ENCODE measurements at places on chromosomes 6 and 20.

DNA sequence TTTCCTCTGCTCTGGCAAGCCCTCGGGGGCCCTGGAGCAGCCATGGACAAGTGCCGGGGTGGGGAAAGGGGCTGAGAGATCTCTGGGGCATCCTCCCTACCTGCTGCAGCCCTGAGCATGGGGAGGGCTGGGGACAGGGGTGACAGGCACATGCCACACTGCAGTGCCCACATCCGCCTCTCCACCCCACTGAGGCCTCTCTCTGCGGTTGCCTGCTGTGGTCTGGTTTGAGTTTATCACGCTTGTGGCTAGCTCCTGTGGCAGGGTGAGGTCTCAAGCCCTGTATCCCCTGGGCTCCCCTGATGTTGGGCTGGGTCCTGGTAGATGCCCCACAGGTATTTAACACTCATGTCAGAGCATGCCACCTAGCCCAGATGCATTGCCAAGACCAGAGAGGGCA is 52.9 kb upstream of the MLN start:
- DNase-seq, result no peak

DNA sequence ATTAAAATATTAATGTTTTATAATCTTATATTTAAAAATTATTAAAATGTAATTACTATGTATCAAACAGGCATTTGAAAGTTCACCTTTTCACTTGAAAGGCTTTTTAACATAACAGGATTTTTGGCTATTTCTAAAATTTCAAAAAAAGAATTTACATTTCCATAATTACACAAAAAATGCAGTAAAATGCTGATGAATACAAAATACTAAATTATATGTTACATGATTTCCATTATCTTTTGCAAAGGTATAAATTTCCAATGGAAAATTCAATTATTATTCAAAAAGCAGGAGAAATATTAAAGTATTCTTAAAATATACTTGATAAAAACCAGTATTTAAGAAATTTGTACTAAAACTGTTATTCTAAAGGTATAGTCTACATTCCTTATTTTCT is 66.1 kb downstream of the PHIP start:
- DNase-seq, result no peak

- DNase-seq, result no peak
Observed at GRCh38 chr6:163637524-163637923, 223.0 kb downstream of the QKI start.

DNA sequence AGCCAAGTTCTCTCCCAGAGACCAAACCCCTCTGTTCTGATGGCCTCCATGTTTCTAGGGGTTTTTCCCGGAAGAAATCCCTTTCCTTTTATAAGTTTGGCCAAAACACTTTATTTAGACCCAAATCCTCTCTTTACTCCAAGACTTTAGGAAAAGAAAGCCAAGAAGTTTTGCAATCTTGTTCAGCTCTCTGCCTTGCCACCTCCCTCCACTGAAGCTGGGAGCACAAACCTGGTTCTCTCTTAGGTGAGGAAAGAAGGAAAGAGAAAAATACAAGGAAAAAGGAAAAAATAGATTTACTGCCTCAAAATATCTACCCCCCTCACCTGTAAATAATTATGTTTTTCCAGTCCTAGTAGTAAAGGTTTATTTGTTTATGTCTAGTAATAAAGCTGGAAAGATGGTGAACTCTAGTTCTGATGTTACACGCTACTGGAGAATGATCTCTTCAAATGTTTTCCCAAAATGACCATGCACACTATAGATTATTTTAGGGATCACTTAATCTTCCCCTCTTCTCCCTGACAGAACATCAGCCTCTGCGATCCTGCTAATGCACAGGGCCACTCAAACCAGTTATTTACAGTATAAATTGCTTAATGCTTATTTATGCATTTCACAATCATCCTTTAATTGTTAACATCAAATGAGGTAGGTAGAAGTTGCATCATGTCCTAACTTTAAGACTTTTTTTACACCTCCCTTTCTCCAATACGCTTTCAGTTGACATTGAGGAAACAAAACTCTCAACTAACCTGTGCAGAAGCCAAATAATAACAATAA is 10.9 kb upstream of the ARG1 start:
- DNase-seq, result no peak

GRCh38 chr6:5379647-5380242 is 118.4 kb downstream of the FARS2 start:
- DNase-seq, result peak; percentile 51

GRCh38 chr6:73560182-73560732 is 39.4 kb upstream of the EEF1A1 start:
- DNase-seq, result no peak

GRCh38 chr6:89758830-89759229 is 60.8 kb downstream of the MDN1 start:
- DNase-seq, result no peak

GRCh38 chr6:70152786-70153185 is 150.1 kb downstream of the COL9A1 start:
- no peak for DNase-seq

- DNase-seq, result no peak
Observed at GRCh38 chr6:142761756-142762155, 183.2 kb downstream of the HIVEP2 start.

DNA sequence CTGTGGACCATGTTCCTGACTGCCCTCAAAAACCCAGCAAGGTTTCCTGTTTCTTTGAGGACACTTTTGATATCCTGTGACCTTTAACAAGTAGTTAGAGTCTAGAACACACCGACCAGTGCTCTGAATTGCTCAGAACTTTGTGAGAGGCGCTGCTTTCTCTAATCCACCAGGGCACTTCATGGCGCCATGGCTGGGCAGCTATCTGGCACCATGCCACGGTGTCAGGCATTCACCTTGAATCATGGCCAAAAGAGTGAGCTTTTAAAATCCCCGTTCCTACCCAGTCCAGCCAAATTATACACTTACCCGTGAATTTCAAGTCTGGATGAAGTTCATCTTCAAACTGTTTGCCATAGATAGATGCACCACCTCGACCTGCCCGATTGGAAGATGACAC is 17.0 kb upstream of the CPNE5 start:
- no peak for DNase-seq

DNA sequence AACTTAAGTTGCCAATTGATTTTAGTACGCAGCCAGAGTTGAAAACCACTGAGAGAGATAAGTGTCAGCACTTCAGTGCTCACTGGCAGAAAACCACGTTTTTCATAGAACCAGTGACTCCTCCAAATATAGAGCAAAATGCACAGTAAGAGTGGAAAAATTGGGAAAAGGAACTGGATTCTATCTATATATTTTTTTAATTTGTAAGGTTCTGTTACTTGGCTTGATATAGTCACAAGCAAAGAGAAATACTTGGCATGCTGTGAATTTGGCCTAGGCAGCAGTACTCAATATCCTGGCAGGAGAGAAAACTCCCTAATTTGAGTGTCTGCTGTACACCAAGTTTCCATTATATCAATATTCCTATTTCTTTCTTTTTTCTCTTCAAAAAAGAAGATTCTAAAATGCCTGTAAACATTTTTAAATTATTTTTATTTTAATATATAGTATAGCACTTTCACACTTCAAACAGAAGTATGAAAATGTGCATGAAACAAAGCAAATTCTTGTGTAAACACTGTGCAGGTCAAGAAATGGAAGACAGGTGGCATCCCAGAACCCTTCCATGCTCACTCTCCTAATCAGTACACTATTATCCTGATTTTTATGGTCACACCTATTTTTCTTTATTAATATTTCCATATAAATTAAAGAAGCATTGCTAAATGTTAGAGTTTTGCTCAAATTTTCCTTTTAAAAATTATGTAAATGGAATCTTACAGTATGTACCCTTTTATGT is 561.8 kb upstream of the RNF217 start:
- no peak for DNase-seq

DNA sequence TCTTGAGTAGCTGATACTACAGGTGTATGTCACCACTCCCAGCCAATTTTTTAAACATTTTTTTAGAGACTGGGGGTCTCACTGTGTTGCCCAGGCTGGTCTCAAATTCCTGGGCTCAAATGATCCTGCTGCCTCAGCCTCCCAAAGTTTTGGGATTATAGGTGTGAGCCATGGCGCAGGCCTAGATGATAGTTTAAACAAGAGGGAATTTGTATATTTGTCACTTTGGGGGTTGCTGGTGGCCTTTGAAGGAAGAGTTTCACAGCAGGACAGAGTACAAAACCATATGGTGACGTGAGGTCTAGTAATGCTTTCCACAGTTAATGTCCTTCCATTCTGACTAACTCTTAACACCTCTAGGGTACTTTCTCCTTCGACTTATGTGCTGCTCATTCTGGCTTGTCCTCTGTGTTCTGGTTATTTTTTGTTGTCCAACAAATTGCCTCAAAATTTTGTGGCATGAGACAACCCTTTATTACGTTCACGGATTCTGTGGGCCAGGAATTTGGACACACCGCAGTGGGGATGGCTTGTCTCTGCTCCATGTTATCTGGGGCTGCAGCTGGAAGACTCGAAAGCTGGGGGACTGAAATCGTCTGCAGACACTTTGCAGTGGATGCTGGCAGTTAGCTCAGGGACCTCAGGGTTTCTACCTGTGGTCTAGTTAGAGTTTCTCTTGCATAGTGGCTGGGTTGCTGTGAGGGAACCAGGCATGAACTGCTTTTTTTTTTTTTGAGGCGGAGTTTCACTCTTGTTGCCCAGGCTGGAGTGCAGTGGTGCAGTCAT is 23.0 kb upstream of the IER3 start:
- DNase-seq, result no peak

DNA sequence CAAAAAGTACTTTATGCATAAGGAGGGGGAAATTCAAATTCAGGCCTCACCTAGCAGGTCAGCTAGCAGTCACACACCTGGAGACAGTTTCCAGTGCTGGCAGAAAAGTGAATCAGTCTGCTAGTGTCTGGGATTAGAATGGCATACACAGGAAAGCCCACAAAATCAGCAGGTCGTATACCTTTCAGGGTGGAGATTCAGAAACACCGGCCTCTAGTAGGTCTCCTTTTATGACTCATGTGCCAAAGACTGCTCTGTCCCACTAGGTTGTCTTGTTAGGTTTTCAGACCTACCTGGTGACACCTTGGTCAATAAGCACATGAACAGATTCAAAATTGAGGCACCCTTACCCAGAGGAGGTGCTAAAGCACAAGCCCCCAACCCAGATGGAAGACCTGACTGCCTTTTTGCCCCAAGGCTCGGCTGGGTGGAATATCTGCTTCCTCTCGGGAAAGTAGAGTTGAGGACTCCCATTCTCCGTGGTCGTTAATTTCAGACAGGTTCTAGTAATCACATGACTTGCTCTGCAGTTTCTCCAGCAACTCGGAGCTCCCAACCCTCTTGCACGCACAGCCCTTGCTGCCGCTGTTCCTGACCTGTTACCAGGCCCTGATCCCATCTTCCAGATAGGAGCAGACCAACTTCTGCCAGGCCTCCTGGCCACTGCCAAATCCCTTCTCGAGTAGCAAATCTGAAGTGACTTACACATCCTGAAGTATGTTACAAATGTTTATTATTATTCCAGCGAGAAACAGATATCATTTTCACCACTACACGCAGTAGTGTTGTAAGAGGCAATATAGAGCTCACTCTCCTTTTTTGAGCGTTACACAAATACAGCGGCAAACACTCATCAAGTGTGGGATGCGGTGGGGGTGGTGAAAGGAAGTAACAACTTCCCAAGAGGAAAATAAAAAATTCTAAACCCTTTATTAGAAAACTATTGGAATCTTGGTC is 46.6 kb downstream of the AGPAT4 start:
- DNase-seq, result no peak

DNA sequence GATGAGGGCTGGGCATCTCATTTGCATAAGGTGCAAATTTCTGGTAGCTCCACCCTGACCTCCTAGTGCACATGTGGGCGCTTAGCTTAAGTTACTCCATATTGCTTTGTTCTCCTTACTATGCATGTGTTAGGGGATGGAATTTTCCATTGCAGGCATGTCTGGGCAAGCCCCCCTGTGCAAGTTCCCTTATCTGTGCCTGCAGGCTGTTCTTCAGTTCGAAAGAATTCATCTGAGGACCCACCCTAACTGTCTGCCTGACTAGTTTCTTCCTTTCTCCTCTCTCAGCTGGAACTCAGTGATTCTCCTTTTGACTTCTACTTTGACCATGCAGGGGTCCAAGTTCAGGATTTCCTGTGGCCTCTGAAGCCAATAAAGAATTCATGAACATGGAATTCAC is 30.2 kb downstream of the CCDC170 start:
- DNase-seq, result no peak

DNA sequence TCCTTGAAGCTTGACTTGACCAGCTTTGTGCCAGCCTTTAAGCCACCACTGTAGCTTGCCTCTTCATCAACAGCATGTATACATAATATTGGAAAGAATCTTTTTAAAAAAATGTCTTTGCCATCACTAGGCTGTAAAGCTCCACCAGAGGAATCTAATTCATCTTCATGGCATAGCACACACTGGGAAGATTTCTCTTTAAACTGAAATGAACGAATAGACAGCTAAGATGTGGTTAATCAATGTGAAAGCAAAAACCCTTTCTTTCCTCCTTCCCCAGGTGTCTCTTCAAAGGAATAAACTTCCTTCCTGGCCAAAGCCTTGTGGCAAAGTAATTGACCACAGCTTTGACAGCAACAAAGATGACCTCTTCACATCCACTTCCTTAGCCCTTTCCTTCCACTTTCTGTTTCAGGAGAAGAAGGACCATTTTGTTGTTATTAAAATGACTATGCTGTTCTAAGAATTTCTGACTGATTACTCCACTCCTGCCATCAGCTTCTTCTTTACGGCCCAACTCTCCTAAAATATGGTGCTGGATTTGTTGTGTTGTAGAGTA is 428.7 kb upstream of the SOX4 start:
- DNase-seq, result no peak

DNA sequence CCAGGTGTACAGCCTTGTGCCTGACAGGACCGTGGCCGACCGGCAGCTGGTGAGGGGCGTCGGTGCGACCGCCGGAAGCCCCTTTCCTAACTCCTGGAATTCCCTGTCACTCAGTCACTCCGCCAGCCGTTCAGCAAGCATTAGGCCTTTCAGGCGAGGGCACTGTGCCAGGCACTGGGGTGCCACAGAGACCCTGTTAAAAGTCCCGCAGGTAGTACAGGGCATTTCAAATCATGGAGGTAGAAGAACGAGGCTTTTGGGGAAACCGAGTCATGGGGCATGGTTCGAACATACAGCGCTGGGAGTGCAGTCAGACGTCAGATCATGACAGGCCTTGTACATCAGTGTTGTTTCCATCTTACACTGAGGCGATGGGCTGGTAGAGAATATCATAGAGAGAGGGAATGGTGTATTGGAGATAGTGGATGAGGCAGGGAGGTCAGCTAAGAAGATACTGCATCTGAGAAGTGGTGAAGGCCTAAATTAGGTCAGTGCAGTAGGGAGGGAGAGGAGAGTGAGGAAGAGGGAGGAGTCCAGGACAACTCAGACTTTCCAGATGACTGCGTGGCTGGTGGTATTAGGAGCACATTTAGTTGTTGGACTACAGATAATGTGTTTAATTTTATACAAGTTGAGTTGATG is 892 bp upstream of the DXO start:
- no peak for DNase-seq

- no peak for DNase-seq
Observed at GRCh38 chr6:160041608-160042007, 72.7 kb downstream of the IGF2R start.

DNA sequence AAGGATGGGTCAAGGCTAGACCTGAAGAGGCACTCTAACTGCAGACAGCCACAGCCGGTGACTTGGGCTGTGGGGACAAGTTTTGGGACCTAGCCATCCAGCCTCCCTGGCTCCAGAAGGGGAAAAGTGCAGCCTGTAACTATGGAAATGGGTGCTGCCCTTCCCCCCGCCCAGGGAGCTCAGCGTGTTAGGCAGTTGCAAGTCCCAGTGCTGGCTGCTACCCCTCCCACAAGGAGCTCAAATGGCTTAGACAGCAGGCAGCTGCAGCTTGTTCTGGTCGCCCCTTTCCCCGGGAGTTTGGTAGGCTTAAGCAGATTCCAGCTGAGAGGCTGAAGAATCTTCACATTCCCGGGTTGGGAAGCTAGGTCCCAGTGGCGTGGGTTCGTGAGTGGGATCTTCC is 162.6 kb downstream of the FAM83B start:
- DNase-seq, result no peak

- no peak for DNase-seq
Observed at GRCh38 chr6:1960486-1961142, 284.8 kb downstream of the GMDS start.
